Adrenal gland (tissue), 19 donors: ENCODE measurements at places on chromosomes 6 and 20. TPM values are rescaled to one million over a fixed set of nuclear protein-coding genes. Genes with fewer than 3 reads are reported as not detected.

The SLC16A10 gene
- 15.9 TPM for total RNA-seq

The ADGRF4 gene
- 8.2 TPM for total RNA-seq

The BPIFB1 gene
- not detected for total RNA-seq

The CAGE1 gene
- total RNA-seq: 0.25 TPM

The KHDC1L gene
- total RNA-seq: not detected

The BANF2 gene
- total RNA-seq: not detected

The BPIFB4 gene
- not detected for total RNA-seq

The LYRM4 gene
- 30.0 TPM for total RNA-seq

The TP53TG5 gene
- total RNA-seq: not detected

DNA sequence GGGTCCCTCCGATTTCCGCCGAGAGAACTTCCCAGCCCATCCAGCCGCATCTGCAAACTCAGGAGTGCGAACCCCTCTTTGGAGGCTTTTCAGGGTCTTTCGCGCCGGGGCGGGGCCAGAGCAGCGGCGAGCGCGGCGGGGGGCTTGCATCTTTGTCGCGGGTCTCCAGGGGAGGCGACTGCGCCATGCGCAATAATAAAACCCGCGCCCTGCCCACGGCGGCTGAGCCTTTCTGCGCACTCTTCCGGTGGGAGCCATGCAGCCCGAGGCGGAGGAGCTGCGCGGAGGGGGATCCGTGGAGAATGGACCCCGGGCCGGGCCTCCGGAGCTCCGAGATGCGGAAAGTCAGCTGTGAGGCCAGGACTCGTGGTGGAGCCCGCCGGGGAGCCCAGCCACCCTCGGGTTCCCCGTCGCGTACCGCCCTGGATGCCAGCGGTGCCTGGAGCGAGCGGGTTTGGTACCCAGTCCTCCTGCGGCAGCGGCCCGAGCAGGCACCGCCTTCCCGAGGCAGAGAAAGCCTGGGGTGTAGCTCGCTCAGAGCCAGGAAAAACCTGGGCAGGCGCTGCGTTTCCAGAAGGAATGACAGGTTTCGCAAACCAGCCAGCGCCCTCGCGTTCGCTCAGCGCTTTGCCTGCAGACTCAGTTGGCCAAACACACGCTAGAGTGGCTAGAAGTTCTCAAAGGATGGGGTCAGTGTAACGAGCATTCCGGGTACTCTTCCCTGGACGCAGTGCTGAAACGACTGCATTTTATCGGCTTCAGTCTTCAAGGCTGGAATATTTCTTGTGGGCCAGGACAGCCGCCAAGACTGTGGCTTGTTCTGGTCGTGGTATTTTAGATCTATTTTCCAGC, 1.2 kb downstream of the AKAP12 start:
- H3K4me1 ChIP-seq: no peaks in the 10 kb centered on the region
- no peaks in the 10 kb centered on the region for H3K36me3 ChIP-seq
- H3K4me3 ChIP-seq: no peak overlapping the region
- peaks cover 16% of the 10 kb centered on the region for H3K27me3 ChIP-seq
- DNase-seq: peak; percentile 20
- no peak overlapping the region for H3K27ac ChIP-seq

DNA sequence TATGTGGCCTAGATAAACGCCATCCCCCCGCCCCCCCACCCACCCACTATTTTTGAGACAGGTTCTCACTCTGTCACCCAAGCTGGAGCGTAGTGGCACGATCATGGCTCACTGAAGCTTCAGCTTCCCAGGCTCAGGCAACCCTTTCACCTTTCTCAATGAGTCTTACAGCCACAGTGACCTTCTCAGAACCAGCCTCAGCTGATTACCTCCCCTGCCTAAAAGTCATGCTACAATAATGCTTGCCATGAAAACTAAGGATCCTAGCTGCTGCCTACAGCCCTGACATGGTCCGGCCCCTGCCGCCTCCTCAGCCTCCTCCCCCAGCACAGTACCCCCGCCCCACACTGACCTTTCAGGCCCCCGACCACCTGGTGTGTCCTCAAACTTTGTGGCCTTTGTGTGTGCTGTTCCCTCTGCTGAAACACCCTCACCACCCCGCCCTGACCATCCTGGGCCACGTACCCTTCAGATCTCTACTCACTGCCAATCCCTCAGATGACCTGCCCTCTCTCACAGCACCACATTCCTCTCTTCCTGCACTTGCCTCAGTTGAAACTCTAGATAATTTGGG, 31.3 kb downstream of the PNPLA1 start:
- no peaks in the 10 kb centered on the region for H3K36me3 ChIP-seq
- H3K27me3 ChIP-seq: no peaks in the 10 kb centered on the region
- no peak for DNase-seq

- H3K4me3 ChIP-seq: no peak overlapping the region
- no peaks in the 10 kb centered on the region for H3K36me3 ChIP-seq
- DNase-seq: no peak
- no peaks in the 10 kb centered on the region for H3K4me1 ChIP-seq
- no peaks in the 10 kb centered on the region for H3K27me3 ChIP-seq
These were observed 11.4 kb upstream of the RCAN2 start for GRCh38 chr6:46502486-46503119.

GRCh38 chr20:63945031-63945658, 11.1 kb downstream of the UCKL1 start:
- no peak overlapping the region for H3K4me3 ChIP-seq
- DNase-seq: no peak
- H3K36me3 ChIP-seq: peaks cover 49% of the 10 kb centered on the region
- no peak overlapping the region for H3K27ac ChIP-seq

- no peak overlapping the region for H3K4me3 ChIP-seq
- no peaks in the 10 kb centered on the region for H3K27me3 ChIP-seq
- DNase-seq: no peak
- H3K36me3 ChIP-seq: no peaks in the 10 kb centered on the region
- H3K4me1 ChIP-seq: peaks cover 59% of the 10 kb centered on the region
- H3K27ac ChIP-seq: peak overlapping the region; percentile 86
These were observed 3.7 kb downstream of the EPB41L1 start for GRCh38 chr20:36158160-36158741.

DNA sequence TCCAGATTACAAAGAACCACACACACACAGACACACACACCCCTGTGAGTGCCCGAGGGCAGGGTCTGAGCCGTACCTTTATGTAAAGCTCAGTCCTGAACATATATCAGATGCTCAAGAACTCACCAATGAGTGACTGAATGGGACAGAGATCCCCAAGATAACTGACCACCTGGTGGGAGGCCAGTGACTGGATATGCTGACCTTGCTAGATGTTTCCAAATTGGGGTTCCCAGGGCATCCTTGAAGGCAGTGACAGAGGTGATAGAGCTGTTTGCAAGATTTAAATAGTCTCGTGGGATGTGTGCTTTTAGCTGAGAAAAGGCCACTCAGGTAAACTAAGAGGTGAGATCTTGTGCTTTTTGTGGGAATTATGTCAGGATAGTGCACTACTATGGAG, 39.3 kb downstream of the KCNK17 start:
- no peak overlapping the region for H3K27ac ChIP-seq
- no peaks in the 10 kb centered on the region for H3K27me3 ChIP-seq
- DNase-seq: no peak
- H3K4me1 ChIP-seq: no peaks in the 10 kb centered on the region

- H3K27ac ChIP-seq: no peak overlapping the region
- no peak overlapping the region for H3K4me3 ChIP-seq
- H3K36me3 ChIP-seq: no peaks in the 10 kb centered on the region
- peaks cover 10% of the 10 kb centered on the region for H3K4me1 ChIP-seq
These were observed 5.2 kb upstream of the C20orf203 start for GRCh38 chr20:32678948-32679347.

- H3K27me3 ChIP-seq: no peaks in the 10 kb centered on the region
- no peak overlapping the region for H3K4me3 ChIP-seq
These were observed 48.7 kb upstream of the ARMH2 start for GRCh38 chr6:24847402-24847801.

GRCh38 chr20:45792317-45793118, 764 bp downstream of the DNTTIP1 start:
- peaks cover 9% of the 10 kb centered on the region for H3K4me1 ChIP-seq
- H3K27me3 ChIP-seq: no peaks in the 10 kb centered on the region
- peak; percentile 34 for DNase-seq
- H3K27ac ChIP-seq: peak overlapping the region; percentile 88
- peak overlapping the region; percentile 72 for H3K4me3 ChIP-seq

DNA sequence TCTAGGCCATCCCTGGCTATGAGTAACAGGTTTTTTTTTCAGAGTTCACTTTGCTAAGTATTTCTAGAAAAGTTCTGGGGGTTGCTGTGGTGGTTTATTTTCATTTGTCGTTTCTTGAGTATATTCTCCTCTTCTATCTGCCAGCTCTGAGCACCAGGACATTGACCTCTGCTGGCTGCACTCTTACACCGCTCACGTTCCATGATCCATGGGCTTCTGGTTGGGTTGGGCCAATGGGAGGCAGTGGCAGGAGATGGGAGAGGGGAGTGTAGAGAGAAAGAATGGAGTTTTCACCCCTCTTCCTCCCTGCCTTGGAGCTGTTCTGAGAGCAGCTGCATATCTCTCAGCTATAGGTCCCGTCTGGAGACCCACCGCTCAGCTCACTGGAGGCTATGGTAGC, 161.0 kb upstream of the ATXN1 start:
- H3K27ac ChIP-seq: no peak overlapping the region
- DNase-seq: no peak
- H3K4me1 ChIP-seq: no peaks in the 10 kb centered on the region
- H3K36me3 ChIP-seq: no peaks in the 10 kb centered on the region
- no peaks in the 10 kb centered on the region for H3K27me3 ChIP-seq

- no peaks in the 10 kb centered on the region for H3K36me3 ChIP-seq
- peaks cover 99% of the 10 kb centered on the region for H3K27me3 ChIP-seq
- H3K4me1 ChIP-seq: no peaks in the 10 kb centered on the region
- no peak overlapping the region for H3K27ac ChIP-seq
- no peak for DNase-seq
These were observed 7.3 kb downstream of the SIM1 start for GRCh38 chr6:100457311-100457990.

DNA sequence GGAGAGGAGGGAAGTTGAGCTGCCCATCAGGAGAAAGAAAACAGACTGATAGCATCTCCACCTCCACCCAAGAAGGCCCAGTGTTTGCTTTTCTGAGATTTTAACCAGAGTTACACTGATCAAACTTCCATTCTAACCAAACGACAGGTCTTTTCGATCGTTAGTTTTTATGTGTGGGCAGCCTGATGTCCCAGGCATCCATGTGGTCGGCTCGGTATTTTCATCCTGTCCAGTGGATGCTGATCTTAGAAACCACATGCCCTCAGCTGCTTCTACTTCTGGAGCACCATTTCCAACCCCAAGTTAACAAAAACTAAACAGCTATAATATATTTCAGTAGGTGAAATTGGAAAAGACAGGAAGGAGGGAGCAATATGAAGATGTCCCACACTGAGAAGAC, 536.8 kb upstream of the JAG1 start:
- H3K4me3 ChIP-seq: no peak overlapping the region
- H3K4me1 ChIP-seq: no peaks in the 10 kb centered on the region
- H3K27ac ChIP-seq: no peak overlapping the region
- no peak for DNase-seq

GRCh38 chr6:20686142-20686541, 151.9 kb downstream of the CDKAL1 start:
- H3K27ac ChIP-seq: no peak overlapping the region
- no peak overlapping the region for H3K4me3 ChIP-seq
- no peaks in the 10 kb centered on the region for H3K27me3 ChIP-seq
- H3K4me1 ChIP-seq: no peaks in the 10 kb centered on the region
- H3K36me3 ChIP-seq: no peaks in the 10 kb centered on the region
- DNase-seq: no peak

- H3K27me3 ChIP-seq: no peaks in the 10 kb centered on the region
- no peaks in the 10 kb centered on the region for H3K4me1 ChIP-seq
- no peaks in the 10 kb centered on the region for H3K36me3 ChIP-seq
- H3K27ac ChIP-seq: no peak overlapping the region
These were observed 49.3 kb upstream of the KIF13A start for GRCh38 chr6:18036781-18037180.

- H3K4me1 ChIP-seq: no peaks in the 10 kb centered on the region
- H3K27ac ChIP-seq: no peak within 1 kb of the TSS
- no peak within 1 kb of the TSS for H3K4me3 ChIP-seq
These were observed at the start of gene FOXF2 for GRCh38 chr6:1389369-1390132. Gene FOXF2, plus strand, starts transcription at chr6:1389576. Its CDS starts 372 bp downstream, at chr6:1389948.

DNA sequence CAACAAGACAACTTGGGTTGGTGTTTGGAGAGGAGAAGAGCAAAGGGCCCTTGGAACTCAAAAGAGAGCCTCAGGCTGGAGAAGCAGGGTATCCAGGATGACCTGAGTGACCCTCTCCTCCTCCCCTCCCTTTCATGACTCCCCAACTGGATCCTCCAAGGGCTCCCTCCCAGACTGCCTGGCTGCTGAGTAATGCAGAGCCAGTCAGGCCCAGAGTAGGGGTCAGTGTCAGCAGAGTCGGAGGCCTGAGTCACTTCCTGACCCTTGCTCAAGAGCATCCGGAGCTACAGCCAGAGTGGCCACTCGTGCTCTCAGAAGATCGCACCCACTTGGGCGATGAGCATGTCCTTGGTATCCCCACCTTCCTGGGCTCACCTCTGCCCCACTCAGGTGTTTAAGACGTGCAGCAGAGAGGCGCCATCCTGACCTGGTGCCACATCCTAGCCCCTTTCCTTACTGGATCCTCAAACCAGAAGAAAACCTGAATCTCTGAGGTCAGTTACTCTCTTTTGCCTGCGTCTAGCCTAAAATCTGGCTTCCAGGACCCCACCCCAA, 2.8 kb upstream of the MAPK13 start:
- no peaks in the 10 kb centered on the region for H3K36me3 ChIP-seq
- H3K27ac ChIP-seq: peak overlapping the region; percentile 87
- no peak overlapping the region for H3K4me3 ChIP-seq
- DNase-seq: peak; percentile 94
- peaks cover 65% of the 10 kb centered on the region for H3K4me1 ChIP-seq

DNA sequence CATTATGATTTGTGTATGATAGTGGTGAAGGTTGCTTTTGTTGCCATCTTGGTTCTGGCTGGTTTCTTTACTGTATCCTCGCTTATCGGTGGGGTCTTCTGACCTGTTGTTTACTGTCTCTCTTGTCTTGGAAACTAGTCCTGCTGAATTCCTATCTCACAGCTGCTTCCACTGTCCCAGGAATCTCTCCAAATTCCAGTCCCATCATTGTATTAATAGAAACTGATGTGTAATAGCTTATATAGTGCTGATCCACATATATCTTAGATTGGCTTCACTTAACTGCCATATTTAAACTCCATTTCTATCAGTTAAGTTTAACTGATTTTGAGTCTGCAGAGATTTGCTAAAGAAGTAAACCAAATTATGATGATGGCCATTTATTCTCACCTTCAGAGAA, 5.9 kb downstream of the GTF2H5 start:
- no peak overlapping the region for H3K27ac ChIP-seq
- peaks cover 12% of the 10 kb centered on the region for H3K4me1 ChIP-seq
- no peaks in the 10 kb centered on the region for H3K27me3 ChIP-seq
- H3K4me3 ChIP-seq: no peak overlapping the region
- peaks cover 6% of the 10 kb centered on the region for H3K36me3 ChIP-seq

- H3K4me3 ChIP-seq: no peak overlapping the region
- no peaks in the 10 kb centered on the region for H3K36me3 ChIP-seq
- DNase-seq: no peak
- no peaks in the 10 kb centered on the region for H3K27me3 ChIP-seq
These were observed 30.4 kb downstream of the KCNB1 start for GRCh38 chr20:49452011-49452482.

- H3K4me3 ChIP-seq: no peak overlapping the region
- no peaks in the 10 kb centered on the region for H3K4me1 ChIP-seq
- no peaks in the 10 kb centered on the region for H3K27me3 ChIP-seq
- no peak for DNase-seq
These were observed 34.7 kb downstream of the STXBP5 start for GRCh38 chr6:147238906-147239305.

GRCh38 chr20:57649617-57650015, 29.4 kb upstream of the ZBP1 start:
- no peak overlapping the region for H3K4me3 ChIP-seq
- no peak for DNase-seq
- H3K36me3 ChIP-seq: peaks cover 12% of the 10 kb centered on the region
- H3K27ac ChIP-seq: no peak overlapping the region
- no peaks in the 10 kb centered on the region for H3K4me1 ChIP-seq
